Hematopoietic multipotent progenitor cell treated with erythropoietin and hydrocortisone succinate and interleukin-3 and kit ligand, for 8 days (in vitro differentiated cells): ENCODE measurements at places on chromosomes 7 and 10.

- DNase-seq: no peak
Measured at GRCh38 chr10:131534836-131535235, 223.3 kb upstream of the TCERG1L start.

DNA sequence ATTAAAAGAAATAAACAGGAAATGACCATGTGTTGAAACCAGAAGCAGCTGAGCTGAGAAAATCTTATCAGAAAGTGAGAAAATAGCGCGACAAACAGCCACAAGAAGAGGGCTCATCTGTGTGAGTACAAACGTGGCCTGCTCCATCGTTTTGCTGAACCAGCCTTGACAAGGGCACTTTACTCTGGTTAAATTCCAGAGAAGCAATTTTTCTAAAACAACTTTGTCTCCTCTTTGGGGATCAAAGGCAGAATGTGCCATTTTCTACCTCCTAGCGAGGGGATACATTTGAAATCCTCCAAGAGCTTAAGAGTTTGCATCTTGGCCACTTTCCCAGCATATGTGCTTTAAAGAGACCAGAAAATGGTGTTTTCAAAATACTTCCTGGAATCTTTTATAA lies 51.3 kb upstream of the VIPR2 start:
- DNase-seq: no peak

DNA sequence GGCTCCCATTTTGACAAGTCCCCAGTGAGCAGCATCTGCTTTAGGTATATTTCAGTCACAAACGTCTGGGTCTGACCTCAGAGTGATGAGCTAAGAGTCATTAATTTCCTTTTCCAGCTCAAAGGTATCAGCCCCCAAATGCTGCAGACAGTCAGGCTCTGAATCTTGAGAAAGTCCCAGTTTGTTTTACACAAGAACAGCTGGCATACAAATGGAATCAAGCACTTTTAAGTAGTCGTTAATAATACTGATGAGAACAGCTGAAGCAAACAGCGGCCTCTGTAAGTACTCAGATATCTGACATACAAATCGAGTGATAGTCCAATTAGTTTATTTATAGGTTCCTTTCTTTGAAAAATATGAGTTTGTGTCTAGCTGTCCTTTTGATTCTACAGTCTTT lies 49.4 kb upstream of the MSRB2 start:
- DNase-seq: no peak

- peak; percentile 56 for DNase-seq
Measured at GRCh38 chr10:70578371-70578947, 24.1 kb downstream of the PRF1 start.

- DNase-seq: no peak
Measured at GRCh38 chr7:27677912-27678612, 15.4 kb upstream of the HIBADH start.

GRCh38 chr10:23533212-23533611 lies 94.3 kb downstream of the OTUD1 start:
- DNase-seq: no peak

- DNase-seq: no peak
Measured at GRCh38 chr7:3312583-3312982, 11.5 kb downstream of the SDK1 start.

GRCh38 chr10:48798481-48799254 lies 114.0 kb downstream of the WDFY4 start:
- no peak for DNase-seq

GRCh38 chr7:43954524-43955228 lies 28.4 kb downstream of the UBE2D4 start:
- peak; percentile 60 for DNase-seq

GRCh38 chr7:132655131-132655727 lies 79.0 kb upstream of the PLXNA4 start:
- DNase-seq: peak; percentile 77
